Daoy (cell line): ENCODE measurements at places on chromosomes 6 and 20. TPM values are rescaled to one million over a fixed set of nuclear protein-coding genes. Genes with fewer than 3 reads are reported as not detected.
A peak's percentile ranks its signal among the peaks of the same experiment; 100 is the strongest.

GRCh38 chr20:38670786-38671185 is 53.5 kb upstream of the SLC32A1 start:
- DNase-seq, result no peak

GRCh38 chr6:20365456-20365855 is 36.2 kb upstream of the E2F3 start:
- no peak for DNase-seq

DNA sequence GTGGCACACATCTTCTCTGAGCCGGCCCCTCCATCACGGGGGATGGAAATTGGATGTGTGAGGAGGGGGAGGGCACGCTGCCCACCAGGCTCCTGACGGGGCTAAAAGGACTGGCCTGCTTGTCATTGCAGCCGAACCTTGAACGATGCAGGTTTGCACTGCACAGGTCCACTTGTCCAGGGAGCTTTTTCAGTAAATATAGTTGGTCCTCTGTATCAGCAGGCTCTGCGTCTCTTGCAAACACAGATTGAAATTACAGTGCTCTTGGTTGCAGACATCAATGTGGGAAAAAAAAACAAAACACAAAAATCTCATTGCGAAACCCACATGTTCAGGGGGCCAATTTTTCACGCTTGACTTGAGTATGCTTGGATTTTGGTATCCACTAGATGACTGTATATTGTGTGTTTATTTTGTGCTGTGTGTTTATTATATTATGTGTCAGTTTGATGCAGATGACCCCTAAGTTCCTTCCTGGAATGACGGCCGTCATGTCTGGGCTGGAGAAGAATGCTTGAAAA is 29.2 kb downstream of the ERMARD start:
- peak; percentile 36 for DNase-seq

- peak; percentile 7 for DNase-seq
These were observed 180.9 kb upstream of the SPTLC3 start for GRCh38 chr20:12827816-12828385.

KCNS1 gene
- not detected in 2 replicates for total RNA-seq

PXDC1 gene
- total RNA-seq, result 81.8 and 103 TPM in 2 replicates
